ENCODE measurements at places on chromosomes 3 and 15. TPM values are rescaled to one million over a fixed set of nuclear protein-coding genes. Genes with fewer than 3 reads are reported as not detected.

Gene COL8A1
- 916 TPM for total RNA-seq

DNA sequence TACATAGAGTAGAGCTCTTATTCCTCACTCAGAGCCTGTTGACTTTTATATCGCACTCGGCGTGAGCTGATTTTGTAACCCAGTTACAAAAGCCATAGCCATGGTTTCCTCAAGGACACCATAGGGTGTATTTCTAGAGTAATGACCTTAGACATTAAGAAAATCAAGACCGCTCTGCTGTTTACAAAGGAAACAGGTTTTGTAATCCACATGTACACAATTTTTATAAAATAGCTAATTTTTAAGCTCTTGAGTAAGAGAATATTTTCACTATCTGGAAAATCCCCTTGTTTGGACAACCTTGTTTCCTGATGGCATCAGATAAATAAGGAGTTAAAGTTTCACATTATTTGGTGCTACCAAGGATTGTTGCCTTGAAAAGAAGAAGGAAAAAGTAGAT, 104.7 kb downstream of the PGPEP1L start:
- H3K36me3 ChIP-seq = no peaks in the 10 kb centered on the region
- no peak overlapping the region for H3K4me3 ChIP-seq
- DNase-seq = no peak

DNA sequence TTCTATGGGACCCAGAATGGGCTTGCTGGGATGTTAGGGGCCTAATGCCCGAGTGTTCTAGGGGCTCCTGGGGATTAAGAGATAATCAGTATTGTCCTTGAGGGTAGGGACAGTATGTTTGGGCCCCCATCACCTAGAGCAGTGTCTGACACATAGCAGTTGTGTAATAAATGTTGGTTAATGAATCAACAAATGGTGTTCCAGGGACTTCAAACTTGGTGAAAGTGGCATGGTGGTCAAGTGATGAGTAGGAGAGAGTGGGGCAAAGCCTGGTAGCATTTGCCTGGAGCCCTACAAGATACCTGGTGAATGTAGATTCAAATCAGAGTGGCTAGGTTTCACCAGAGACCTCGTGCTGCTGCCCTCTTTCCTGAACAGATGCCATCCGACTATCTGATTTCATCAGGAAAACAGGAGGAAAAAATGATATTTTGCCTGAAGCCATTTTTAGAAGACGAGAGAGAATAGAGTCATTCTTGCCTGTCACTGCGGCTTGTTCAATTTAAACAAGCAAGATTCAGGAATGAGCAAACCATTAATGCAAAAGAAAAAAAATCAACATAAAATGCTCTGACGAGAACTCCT, 117.3 kb downstream of the RPL22L1 start:
- no peak overlapping the region for H3K4me3 ChIP-seq
- H3K27ac ChIP-seq = peak overlapping the region; percentile 72
- DNase-seq = no peak
- no peaks in the 10 kb centered on the region for H3K27me3 ChIP-seq
- peaks cover 56% of the 10 kb centered on the region for H3K4me1 ChIP-seq

DNA sequence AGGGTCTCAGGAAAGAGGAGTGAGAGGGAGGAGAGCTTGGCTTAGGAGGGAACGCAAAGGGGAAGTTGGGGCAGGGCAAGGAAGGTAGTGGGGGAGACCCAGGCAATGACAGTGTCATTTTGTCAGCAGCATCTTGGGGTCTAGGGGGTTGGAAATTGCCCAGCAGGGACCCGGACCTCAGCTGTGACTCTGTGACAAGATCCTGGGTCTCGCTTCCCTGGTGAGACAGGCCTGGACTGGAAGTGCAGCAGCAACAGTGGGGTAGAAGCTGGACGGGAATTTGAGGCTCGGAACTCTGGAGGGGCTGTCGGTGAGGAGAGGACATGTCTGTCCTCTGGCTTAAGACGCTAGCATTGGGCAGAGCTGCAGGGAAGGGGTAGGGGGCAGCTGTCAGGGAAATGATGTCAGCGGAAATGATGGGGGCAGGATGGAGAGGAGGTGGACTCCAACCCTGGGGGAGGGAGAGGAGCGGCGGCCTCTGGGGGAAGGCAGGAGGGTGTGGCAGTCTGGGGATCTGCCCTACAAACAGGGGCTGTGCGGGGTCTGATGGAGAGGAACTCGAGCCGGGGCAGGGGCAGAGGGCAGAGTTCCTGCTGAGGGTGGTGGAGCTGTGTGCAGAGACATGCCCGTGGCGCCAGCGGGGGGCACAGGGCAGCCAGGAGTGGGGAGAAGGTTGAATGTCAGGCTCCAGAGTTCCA, 12.3 kb downstream of the ANPEP start:
- no peaks in the 10 kb centered on the region for H3K36me3 ChIP-seq
- no peak for DNase-seq
- H3K4me1 ChIP-seq = no peaks in the 10 kb centered on the region
- no peaks in the 10 kb centered on the region for H3K27me3 ChIP-seq

Measured in thoracic aorta (tissue), 2 donors.